Stimulated activated CD8-positive, alpha-beta memory T cell treated with anti-CD3 and anti-CD28 coated beads, Interleukin-7, amount 100 ng/mL, for 1 hour (primary cell): ENCODE measurements at places on chromosomes 12 and 14.

GRCh38 chr12:82593901-82594396 lies 92.8 kb upstream of the TMTC2 start:
- no peak for DNase-seq

DNA sequence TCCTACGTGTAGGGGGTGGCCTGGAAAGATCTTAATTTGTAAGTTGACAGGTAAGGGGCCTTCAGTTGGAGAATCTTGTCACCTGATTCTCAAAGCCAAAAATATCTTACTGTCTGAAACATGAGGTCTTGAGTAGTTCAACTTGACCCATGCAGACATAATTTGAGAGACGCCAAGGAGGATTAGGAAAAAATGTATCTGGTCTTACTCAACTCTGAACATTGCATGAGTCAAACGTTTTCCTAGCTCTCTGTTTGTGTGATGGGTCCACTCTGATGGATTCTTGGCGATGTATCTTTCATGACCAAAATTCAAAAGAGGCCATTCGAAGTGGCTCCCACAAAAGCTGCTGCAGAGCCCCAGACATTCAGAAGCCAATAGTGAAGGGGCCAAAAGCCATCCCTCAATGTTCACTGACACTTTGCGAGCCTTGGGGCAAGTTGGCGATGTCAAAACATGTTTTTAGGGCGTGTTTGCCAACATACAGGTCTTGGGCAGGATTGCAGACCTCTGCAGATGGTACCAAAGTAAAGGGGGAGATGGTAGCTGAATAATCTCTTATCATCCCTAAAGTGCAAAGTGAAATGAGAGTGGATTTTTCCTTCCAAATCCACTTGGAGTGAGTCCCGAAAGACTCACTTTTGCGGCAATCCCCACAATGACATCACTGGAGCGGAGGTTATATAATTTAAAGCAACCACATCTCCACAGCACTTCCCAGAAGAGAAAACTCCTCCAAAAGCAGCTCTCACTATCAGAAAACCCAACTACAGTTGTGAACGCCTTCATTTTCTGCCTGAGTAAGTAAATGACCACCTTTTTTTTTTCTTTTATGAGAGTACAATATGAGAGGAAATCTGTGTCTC lies at the start of gene BDKRB1:
Gene BDKRB1, plus strand, starts transcription at position 710 of the 866 bp plus-strand sequence. CDS start 7,473 bp downstream, outside the sequence.
- DNase-seq, result no peak

GRCh38 chr12:49953961-49954846 lies 3.7 kb downstream of the AQP2 start:
- no peak for DNase-seq

GRCh38 chr14:83147006-83147405 lies 1613.4 kb upstream of the SEL1L start:
- no peak for DNase-seq

- DNase-seq, result no peak
Measured at GRCh38 chr14:60288279-60288678, 39.3 kb downstream of the PPM1A start.

- DNase-seq, result no peak
Measured at GRCh38 chr12:69524755-69525469, 54.7 kb downstream of the FRS2 start.

DNA sequence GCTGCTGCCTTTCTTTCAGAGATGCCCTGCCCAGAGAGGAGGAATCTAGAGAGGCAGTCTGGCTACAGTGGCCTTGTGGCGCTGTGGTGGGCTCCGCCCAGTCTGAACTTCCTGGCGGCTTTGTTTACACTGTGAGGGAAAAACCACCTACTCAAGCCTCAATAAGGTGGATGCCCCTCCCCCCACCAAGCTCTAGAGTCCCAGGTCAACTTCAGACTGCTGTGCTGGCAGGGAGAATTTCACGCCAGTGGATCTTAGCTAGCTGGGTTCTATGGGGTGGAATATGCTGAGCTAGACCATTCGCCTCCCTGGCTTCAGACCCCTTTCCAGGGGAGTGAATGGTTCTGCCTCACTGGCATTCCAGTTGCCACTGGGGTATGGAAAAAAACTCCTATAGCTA lies 25.6 kb downstream of the SPATA7 start:
- DNase-seq, result no peak

DNA sequence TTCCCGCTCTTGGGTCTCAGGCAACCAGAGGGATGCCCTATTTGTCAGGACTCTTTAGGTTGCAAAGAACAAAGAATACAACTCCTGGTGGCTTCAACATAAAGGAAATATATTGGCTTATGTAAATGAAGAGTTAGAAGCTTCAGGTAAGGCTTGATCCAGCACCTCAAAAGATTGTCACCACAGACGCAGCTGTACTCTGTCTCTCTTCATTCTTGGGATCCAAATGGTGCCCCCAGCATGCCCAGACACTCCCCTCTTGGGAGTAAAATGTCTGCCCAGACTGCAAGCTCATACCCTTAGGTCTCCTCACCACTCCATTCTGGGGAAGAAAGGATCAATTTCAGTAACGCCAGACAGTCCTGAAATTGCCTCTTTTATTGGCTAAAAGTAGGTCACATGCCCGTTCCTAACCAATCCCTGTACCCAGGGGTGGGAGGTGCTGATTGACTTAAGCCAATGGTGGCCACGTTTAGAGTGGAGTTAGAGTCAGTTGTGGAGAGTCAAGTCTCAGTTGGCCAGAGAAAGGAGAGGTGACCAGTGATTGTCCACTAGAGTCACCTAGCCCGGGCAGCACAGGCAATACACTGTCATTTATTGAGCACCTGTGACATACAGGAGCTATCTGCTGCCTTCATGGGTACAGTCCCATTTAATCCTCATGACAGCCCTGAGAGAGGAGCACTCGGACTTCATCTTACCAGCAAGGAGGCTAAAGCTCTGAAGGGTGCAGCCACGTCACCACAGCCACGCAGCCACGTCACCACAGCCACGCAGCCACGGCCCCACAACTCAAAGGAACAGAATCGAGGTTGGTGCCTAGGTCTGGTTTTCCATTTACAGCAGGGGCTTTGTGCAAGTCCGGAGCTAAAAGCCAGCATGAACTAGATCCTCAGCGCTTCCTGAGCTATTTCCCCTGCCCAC lies 19.7 kb upstream of the BEGAIN start:
- DNase-seq, result no peak

DNA sequence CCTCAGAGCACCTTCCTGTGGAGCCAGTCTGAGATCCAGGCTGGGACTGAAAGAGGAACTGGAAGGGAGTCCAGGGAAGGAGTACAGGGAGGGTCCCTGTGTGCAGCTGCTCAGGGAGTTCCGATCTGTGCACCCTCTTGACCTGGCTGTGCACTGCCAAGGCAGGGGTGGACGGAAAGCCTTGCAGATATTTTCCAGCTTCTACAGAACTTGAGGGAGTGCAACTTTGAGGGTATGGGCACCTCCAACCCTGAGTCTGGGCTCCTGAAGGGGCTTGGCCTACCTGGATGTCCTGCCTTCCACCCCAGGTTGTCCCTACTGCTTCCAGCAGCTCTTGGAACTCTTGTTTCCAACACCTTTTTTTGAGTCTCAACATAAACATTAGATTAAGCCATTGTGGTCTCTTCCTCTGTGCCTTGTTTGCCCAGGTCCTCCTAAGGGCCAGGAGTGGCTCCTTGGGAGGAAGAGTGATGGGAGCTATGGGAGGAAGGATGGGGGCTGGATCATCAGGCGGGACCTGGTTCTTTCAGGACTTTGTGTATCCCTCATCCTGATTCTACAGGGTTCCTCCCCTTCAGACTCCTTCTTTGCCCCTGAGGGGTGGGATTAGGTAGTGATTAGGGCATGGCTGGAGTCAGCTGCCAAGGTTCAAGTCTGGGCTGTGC lies 3.5 kb downstream of the KRT7 start:
- no peak for DNase-seq

- no peak for DNase-seq
Measured at GRCh38 chr12:26338586-26339572, 143.5 kb downstream of the SSPN start.

DNA sequence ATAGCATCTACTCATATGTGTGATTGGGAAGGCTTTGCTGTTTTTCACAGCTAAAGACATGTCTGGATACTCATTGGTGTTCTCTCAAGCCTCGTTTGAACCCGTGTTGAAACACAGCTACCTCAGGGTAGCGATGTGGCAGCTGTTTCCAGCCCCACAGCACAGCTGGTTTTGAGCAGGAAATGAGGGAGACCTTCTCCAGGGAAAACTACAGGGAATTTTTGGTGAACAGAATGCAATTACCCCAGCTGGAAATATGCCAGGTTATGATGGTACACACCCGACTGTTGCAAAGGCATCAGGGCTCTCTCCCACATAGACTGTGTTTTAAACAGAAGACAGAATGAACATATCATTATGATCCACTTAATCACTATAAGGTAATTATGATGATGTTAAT lies 828.9 kb downstream of the VRK1 start:
- DNase-seq, result no peak

- no peak for DNase-seq
Measured at GRCh38 chr12:46089414-46090162, 99.2 kb upstream of the SCAF11 start.

GRCh38 chr12:127774828-127775227 lies 492.1 kb upstream of the TMEM132C start:
- no peak for DNase-seq

- no peak for DNase-seq
Measured at GRCh38 chr12:76426160-76426559, 77.9 kb upstream of the BBS10 start.

- no peak for DNase-seq
Measured at GRCh38 chr12:111444314-111444924, 38.7 kb downstream of the SH2B3 start.

- DNase-seq, result no peak
Measured at GRCh38 chr12:13588574-13588973, 392.0 kb downstream of the EMP1 start.

GRCh38 chr14:77037215-77037937 lies 8.9 kb upstream of the IRF2BPL start:
- no peak for DNase-seq

GRCh38 chr14:94548131-94548998 lies 12.9 kb upstream of the SERPINA4 start:
- DNase-seq, result no peak

GRCh38 chr12:88172844-88173407 lies 30.8 kb downstream of the TMTC3 start:
- no peak for DNase-seq

- no peak for DNase-seq
Measured at GRCh38 chr12:50246873-50247612, 36.3 kb downstream of the LIMA1 start.

GRCh38 chr14:50619569-50620141 lies 48.5 kb downstream of the SAV1 start:
- no peak for DNase-seq

- no peak for DNase-seq
Measured at GRCh38 chr14:88563845-88564244, 1.0 kb downstream of the ZC3H14 start.

DNA sequence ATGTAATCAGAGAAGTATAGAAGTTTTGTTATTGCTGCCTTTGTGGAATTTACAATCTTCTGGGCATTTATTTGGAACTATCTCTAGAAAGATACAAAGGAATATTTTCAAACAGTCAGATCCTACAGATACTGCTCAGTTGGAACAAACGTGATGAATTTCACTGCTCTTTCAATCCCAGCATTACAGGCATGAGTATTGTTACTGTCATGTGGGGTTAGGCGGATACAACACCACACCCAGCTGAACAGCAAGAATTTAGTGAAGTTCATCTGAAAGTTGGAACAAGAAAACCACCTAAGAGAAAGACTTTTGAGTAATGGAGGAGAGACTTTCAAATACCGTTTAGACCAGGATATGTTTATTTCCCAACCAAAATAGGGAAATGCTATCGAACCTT lies 123.3 kb upstream of the PLXNC1 start:
- DNase-seq, result no peak

- DNase-seq, result no peak
Measured at GRCh38 chr12:24664161-24664880, 284.6 kb downstream of the BCAT1 start.

- DNase-seq, result no peak
Measured at GRCh38 chr14:33127531-33127930, 188.9 kb downstream of the NPAS3 start.

DNA sequence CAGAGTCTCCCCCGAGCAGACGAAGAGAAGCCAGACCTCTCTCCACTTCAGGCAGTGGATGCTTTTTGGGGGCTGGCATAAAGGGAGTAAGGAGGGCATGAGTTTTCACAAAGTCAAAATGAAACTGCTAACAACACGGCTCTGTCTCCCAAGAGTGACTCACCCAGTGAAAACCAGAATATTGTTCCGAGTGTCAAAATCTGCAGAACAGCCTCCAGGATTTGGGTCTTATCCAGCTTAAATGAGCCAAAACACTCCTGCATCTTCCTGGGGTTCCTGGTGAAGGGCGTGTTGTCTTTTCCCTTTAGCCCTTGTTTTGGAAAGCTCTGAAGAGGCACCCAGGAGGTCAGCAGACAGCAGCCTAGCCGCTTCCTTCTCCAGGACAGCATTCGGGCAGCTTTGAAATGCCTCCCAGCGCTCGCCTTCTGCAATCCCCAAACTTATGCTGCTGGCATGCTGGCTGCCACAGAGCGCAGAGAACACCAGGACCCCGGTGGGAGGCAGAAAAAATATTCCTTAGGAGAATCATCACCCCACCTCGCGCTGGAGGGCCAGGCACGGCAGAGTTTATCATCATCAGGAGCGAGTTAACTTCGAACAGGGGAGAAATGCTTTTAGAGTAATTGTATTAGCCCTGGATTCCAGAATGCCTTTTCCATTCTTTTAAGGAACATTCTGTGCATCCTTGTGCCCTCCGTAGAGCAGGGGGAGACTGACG lies 117.7 kb upstream of the NCOR2 start:
- no peak for DNase-seq

GRCh38 chr14:97602438-97603117 lies 805.4 kb downstream of the VRK1 start:
- DNase-seq, result peak; percentile 34

DNA sequence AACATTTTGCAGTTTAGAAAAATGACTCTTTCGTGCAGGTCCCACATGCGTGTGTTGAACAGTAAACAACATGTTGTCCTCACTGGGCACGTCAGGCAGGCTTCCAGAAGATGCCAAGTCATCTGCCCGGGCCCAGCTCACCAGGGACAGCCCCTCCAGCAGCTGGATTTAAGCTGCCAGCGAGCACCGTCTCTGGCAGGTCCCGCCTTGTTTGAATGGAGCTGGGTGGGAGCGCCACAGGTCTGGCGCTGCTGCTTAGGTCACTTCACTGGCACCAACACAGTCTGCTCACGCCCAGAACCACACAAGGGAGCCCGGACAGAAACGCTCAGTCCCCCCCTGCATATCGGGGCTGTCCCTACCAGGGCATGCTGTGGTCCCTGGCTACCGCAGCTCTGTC lies 33.1 kb upstream of the MMP17 start:
- no peak for DNase-seq
